Right ventricle myocardium inferior (tissue), 1 donor: ENCODE measurements at places on chromosomes 2 and 18. TPM values are rescaled to one million over a fixed set of nuclear protein-coding genes. Genes with fewer than 3 reads are reported as not detected.

Gene SIX2
- total RNA-seq: 0.65 TPM

Gene PTPN2
- 11.2 TPM for total RNA-seq

Gene DYNC1I2
- 73.5 TPM for total RNA-seq

Gene NOL4
- total RNA-seq: not detected

Gene FIGN
- total RNA-seq: 16.7 TPM

Gene CAPN14
- 0.35 TPM for total RNA-seq

GRCh38 chr2:233247744-233248143 lies 3.7 kb upstream of the ATG16L1 start:
- no peak for DNase-seq

- DNase-seq: no peak
These were observed 209.5 kb downstream of the DYM start for GRCh38 chr18:49250816-49251388.

GRCh38 chr2:65579506-65580235 lies 147.3 kb upstream of the SPRED2 start:
- no peak for DNase-seq

- no peak for DNase-seq
These were observed 691.0 kb downstream of the ZEB2 start for GRCh38 chr2:143828763-143829537.

GRCh38 chr2:174615871-174616436 lies 18.4 kb upstream of the WIPF1 start:
- no peak for DNase-seq

DNA sequence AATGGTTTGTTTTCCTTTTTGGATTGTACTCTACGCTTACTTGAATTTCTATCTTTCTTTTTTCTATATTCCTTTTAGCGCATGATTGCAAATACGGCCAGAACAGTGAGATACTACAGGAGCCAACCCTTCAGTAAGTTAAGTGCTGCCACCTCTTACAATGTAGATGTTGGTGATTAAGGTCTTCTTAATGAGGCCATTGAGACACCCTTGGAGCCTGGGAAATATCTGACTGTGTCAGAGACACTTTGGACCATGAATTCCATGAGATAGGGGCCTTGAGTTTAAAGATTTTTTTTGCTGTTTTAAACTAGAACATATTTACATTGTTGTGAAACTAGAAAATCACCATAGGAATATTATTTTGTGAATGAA lies 27.1 kb upstream of the MAP3K20 start:
- DNase-seq: no peak

GRCh38 chr2:113156278-113157117 lies 17.3 kb upstream of the PSD4 start:
- no peak for DNase-seq

DNA sequence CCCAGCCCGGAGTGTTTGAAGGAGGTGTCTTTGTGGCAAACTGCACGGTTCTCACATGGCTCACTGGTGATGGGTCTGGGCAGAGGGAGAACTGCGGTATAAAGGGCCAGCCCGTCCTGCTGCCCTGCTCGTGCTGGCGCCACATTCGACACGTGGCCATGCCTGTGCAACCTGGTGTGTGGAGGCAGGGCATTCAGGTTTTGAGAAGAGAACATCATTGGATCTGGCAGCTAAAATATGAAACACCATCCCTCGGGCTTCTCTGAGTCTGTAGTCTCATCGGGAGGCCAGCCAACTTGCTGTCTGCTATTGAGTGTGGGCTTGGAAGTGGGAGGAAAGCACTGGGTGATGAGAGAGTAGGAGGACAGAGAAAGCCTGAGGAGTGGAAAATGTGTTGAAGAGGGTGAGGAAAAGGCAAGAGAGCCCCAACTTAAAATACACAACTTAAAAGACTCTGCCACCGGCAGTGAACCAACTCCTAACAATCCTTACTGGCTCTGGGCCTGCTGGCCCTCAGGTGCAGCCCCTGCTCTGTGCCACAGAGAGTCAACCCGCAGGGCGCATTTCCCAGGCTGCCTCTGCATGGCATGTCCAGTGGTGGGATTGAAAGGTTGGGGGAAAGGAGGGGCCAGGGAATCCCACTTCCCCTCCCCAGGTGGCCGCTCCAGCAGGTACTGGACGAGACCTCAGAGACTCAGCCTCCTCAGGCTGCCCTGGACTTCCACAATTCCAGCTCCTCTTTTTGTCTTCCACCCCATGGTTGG lies 112.7 kb upstream of the DLX2 start:
- no peak for DNase-seq

DNA sequence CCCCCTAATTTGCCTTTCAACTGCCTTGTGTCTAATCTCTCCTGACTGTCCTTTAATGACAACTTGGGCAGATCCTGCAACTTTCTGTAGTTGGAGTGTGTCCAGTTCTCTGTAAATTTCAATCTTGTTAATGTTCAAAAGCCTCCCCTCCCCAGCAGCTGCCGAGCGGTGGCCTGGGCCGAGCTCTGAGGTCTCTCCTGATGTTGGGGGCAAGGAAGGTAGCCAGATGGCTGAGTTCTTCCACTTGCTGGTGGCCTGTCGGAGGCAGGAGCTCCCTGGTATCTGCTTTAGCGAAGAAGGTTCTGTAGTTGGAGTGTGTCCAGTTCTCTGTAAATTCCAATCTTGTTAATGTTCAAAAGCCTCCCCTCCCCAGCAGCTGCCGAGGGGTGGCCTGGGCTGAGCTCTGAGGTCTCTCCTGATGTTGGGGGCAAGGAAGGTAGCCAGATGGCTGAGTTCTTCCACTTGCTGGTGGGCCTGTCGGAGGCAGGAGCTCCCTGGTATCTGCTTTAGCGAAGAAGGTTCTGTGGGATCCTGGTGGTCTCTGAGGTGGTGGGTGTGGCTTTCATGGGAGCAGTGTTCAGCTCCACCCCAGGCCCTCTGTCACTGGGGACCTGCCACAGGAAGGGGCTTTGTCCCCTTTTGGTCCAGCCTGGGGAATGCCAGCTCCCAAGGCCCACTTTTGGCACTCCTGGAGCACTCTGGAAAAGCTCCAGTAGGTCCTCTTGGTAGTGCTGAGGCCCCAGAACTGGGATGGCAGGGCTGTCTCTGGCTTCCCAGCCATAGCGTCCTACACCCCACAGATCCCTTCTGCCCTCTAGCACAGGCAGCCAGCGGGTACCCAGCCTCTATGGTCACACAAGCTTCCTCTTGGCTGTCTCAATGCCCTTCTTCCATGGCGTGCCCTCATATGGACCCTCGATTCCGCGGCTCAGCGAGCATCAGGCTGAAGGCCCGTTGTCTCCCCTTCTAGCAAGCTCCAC lies 211.9 kb downstream of the ALPK2 start:
- no peak for DNase-seq

- no peak for DNase-seq
These were observed 41.1 kb downstream of the ARL6IP6 start for GRCh38 chr2:152759290-152760072.

- no peak for DNase-seq
These were observed 54.5 kb downstream of the MFSD6 start for GRCh38 chr2:190462611-190463010.

GRCh38 chr2:171541202-171541887 lies 19.1 kb downstream of the CYBRD1 start:
- no peak for DNase-seq

DNA sequence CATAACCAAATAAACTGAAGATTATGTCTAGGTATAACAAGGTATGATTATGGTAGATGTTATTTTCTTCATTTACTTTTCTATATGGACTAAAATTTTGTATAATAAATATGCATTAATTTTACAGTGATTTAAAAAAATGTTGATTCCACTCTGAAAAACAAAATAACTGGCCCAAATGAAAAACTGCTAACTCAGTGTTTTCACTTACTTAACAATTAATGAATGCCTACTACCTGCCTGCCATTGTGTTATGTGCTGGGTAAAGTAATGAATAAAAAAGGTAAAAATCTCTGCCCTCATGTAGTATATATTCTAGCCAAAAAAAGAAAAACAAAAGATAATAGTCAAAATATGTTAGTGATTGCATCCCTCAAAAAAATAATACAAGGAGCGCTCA lies 29.6 kb upstream of the C2orf15 start:
- no peak for DNase-seq
